Renal cortical epithelial cell (primary cell): ENCODE measurements at places on chromosomes 11 and 22. TPM values are rescaled to one million over a fixed set of nuclear protein-coding genes. Genes with fewer than 3 reads are reported as not detected.

- DNase-seq: peak; percentile 30
Observed at GRCh38 chr11:69700278-69701140, 3.3 kb downstream of the FGF19 start.

- DNase-seq: no peak
Observed at GRCh38 chr22:27609451-27609888, 192.1 kb downstream of the MN1 start.

DNA sequence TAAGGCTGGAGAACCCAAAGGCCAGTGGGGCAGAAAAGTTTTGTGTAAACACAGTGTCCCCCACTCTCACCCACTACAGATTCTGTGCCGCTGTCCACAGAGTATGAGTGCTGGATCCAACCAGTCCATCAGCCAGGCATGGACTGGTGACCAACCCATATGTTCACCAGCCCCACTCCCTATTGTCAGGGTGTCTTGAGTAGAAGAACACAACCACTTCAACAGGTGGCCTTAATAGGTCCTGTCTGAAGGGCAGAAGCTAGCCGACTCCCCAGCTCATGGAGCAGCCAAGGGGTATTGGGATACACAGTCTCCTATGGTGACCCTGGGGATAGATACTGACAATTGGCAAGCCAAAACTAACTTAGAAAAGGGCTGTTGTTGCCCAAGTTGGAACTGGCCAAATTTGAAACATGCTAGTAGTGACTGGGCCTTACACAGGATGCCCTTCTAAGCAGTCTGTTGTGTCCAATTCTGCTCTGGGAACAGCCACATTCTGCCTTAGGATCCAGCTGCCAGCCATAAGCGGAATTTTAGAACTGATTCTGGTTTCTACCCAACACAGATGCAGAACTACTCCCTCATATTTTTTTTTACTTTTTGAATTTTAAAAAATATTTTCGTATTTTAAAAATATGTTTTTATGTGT lies 19.8 kb upstream of the PGM2L1 start:
- DNase-seq: peak; percentile 21

The CCDC179 gene
- total RNA-seq: not detected in 2 replicates

The GCAT gene
- 9.9 and 24.7 TPM in 2 replicates for total RNA-seq

DNA sequence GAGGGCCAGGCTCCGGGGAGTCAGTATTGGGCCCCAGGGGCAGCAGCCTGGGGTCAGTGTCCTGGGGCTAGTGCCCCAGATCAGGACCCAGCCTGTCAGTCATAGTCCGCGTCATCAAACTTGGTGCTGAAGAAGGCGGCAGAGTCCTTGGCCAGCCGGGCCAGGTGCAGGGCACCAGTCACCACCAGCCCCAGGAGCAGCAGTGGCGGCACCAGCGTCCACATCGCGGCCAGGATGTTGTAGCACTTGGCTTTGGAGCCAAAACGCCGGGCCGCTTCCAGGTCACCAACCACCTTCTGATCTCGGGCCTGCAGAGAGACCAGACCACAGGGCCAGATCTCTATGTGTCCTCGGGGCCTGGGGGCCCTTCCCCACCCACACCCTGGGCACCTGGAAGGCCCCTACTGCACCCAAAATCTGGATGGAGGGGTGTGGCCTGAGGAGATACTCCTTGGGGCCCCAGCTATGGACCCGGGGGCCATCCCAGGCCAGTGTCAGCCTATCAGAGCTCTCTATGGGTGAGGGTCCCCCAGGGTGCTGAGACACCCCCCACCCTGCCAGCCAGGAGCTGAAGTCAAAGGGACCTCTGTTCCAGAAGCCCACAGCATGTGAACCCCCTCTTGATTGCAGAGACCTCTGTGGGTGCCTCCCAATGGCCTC lies 790 bp downstream of the IFITM5 start:
- no peak for DNase-seq

DNA sequence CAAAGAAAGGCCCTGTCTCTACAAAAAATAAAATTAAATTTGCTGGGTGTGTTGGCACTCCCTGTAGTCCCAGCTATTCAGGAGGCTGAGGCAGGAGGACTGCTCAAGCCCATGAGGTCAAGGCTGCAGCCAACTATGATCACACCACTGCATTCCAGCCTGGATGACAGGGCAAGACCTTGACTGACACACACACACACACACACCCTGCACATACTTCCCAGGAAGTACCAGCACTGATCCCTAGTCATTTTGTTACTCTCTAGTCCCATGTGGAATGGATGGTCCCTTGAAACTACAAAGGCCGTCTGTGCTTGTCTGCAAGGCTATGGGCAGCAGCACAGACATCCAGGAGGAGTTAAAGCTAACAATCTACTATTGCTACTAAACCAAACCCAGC lies 59.7 kb upstream of the CYP2D6 start:
- no peak for DNase-seq

GRCh38 chr11:73334384-73335203 lies 26.5 kb downstream of the ARHGEF17 start:
- DNase-seq: peak; percentile 87

DNA sequence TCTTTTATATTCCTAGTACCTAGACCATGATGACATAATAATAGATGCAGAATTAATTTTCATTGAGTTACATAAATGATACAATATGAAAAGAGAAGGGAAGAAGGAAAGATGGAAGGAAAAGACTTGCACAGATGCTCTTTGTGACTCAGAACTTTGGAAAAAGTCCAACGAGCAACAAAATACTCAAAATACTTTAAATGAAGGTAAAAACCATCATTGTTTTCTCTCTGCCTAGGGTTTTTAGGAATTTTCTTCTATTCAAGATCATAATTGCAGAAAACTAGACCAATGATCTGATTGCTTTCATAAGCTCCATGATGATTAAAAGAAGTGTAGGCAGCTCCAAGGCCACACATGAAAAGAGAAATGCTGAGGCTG lies 276.9 kb downstream of the KIRREL3 start:
- no peak for DNase-seq

DNA sequence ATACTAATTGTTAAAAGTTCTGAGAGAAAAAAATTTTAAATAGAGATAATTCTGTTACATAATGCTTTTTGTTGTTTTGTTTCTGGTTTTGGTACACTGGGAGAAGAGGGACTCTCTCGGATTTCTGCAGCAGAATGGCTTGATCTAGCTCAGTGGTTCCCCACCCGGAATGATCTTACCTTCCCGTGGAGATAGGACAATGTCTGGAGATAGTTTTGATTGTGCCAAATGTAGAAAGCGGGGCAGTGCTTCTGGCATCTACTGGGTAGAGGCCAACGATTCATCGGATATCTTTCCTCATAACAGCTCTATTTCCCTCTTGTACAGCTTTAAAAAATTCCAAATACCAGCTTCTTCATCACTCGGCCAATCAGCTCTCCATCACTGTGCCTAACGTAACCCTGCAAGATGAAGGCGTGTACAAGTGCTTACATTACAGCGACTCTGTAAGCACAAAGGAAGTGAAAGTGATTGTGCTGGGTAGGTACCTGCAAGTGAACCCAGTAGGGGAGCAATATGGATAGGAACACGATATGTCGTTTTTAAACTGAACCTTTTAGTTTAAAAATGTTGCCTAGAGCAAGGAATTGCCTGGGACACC lies 13.2 kb downstream of the CRTAM start:
- no peak for DNase-seq

The TMEM123 gene
- 245 and 332 TPM in 2 replicates for total RNA-seq

The BTBD18 gene
- not detected in 2 replicates for total RNA-seq
